ENCODE measurements at places on chromosomes 3 and 15.
A peak's percentile ranks its signal among the peaks of the same experiment; 100 is the strongest.

DNA sequence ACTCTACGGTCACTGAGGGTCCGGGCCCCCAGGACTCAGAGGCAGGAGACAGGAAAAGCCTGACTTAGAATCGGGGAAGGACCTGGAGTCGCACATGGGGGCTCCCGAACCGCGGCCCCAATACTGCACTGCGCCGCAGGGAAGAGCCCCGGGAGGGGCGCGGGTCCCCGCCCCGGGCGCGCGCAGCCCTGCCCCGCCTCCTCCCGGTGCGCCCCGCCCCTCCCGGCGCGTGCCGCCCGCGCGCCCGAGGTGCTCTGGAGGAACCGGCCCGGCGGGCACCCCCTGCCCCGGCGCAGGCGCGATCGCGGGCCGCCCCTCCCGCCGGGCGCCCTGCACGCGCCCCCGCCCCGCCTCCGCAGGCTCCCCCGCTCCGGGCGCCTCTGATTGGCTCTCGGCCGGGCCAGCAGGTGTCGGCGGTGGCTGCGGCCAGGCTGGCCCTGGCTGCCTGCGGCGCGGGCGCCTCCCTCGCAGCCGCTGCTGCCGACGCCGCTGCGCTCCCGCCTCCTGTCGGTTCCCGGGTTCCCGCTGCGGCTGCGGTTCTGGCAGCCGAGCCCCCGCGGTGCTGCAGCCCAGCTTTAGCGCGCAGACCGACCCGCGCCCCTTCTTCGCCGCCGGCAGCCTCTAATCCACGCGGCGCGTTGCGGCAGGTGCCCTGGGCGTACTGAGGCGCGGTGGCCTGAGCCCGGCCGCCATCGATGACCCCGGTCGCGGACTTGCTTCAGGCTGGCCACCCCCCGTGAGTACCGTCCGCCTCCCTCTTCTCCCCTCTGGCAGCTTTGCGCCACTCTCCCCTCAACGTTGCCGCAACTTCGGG is at the start of gene MYRIP:
TSS of gene MYRIP (plus strand) at position 429 of the 814 bp plus-strand sequence. CDS start 91,208 bp downstream, outside the sequence.
- DNase-seq = no peak

GRCh38 chr15:26394801-26395200 is 378.1 kb downstream of the GABRB3 start:
- DNase-seq = no peak

GRCh38 chr3:142088522-142088921 is 60.8 kb downstream of the TFDP2 start:
- DNase-seq = no peak

GRCh38 chr3:123328851-123329635 is 119.8 kb downstream of the ADCY5 start:
- peak; percentile 66 for DNase-seq

GRCh38 chr3:58567251-58567515 is 10.0 kb downstream of the FAM107A start:
- DNase-seq = no peak

GRCh38 chr3:117898722-117899522 is 1135.7 kb downstream of the IGSF11 start:
- DNase-seq = no peak

DNA sequence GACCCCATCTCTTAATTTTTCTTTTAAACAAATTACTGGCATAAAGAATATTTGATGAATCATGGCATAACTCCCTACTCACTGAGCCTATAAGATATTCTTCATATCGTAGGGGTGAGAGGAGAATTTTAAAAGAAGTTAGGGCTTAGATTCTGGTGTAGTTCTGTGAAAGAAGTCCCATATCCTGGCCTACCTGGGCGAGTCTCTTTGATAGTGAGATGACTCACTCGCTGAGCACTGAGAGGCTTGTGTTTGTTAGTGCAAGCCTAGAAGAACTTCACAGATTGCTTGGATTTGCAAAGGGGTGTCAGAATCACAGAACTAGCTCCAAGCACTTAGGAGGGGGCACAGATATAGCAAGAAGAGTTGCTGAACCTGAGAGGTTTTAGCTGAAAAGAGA is 133.8 kb upstream of the TMC3 start:
- DNase-seq = no peak

GRCh38 chr3:14804835-14805780 is 13.7 kb upstream of the FGD5 start:
- no peak for DNase-seq

- DNase-seq = no peak
Measured at GRCh38 chr15:28022181-28022580, 76.9 kb downstream of the OCA2 start.

GRCh38 chr3:29677421-29677820 is 396.6 kb downstream of the RBMS3 start:
- no peak for DNase-seq

GRCh38 chr3:50302095-50303012 is 1.0 kb downstream of the HYAL1 start:
- DNase-seq = no peak

All from naive thymus-derived CD8-positive, alpha-beta T cell (primary cell).